ENCODE measurements at places on chromosomes 1 and 21. TPM values are rescaled to one million over a fixed set of nuclear protein-coding genes. Genes with fewer than 3 reads are reported as not detected.

The GLMP gene
- polyA plus RNA-seq = 38.5 TPM

- DNase-seq = no peak
These were observed 6.4 kb upstream of the TMCO2 start for GRCh38 chr1:40241362-40241761.

GRCh38 chr1:196689001-196689400, 37.2 kb downstream of the CFH start:
- DNase-seq = no peak

DNA sequence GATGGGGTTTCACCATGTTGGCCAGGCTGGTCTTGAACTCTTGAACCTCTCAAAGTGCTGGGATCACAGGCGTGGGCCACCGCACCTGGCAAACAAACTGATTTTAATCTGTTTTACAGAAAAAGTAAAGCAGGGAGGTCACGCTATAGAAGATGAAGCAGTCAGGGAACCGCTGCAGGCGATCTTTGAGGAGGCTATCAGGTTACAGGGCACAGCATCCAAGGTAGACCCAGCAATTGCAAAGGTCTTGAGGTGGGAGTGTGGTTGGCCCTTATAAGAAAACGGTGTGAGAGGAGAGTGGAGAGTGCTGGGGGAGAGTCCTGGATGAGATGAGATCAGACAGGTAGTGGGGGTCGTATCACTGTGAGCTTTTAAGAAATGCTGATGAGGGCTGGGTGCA, 2.6 kb upstream of the TMCO4 start:
- no peak for DNase-seq

DNA sequence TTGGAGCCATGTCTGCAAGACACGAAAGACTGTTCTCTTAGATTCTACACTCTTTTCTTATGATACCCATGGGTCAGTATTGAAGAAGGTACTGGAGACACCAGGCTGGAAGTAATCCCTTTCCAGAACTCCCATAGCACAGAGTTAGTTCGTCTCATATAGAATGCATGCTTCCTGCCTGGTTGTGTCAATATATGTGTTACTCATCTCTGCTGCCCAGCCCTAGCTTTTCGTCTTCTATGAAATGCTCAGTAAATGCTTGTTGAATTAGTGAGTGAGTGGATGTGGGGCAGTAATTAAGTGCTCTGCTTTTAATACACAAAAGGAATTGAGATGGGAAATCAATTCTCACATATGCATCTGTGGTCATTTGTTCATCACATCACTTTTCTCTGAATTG, 32.1 kb downstream of the ADCY10 start:
- DNase-seq = no peak

DNA sequence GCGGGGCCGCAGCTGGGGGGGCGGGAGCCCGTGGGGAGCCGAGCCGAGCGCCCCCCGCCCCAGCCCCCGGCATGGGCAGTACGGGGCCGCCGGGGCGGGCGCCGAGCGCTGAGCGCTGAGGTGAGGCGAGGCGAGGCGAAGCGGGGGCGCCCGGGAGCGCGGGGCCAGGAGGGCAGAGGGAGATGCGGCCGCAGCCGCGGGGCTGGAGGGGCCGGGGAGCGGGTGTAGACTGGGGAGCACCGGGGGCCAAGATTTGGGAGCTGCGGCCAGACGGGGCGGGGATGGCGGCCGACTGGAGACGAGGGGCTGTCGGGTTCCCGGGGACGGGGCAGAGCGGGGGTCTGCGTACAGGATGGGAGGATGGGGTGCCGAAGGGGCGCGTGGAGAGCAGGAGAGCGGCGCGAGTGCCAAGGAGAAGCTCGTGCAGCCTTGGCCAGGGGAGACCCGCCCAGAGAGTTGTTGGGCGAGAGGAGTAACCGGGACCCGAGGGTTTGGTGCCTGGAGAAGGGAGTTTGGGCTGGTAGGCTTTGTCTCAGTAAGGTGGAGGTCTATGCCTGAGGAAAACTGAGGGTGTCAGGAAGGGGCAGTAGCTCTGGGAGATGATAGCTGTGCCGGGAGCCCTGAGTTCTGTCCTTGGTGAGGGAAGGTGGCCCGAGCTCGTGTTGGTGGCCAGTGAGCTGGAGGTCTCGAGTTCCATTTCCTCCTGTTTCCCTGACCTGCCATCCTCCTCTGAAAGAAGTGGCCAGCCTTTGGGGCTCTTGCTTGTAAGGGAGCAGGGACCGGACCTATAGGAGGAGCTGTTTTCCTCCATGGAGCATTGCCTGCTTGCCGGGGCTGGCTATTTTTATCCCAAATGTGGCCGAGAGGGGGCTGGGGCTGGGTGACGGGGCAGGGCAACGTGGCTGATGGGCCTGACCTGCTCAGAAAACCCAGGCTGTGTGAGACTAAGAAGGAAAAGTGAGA, 539 bp downstream of the ATP8B2 start:
- DNase-seq = peak; percentile 39

The RIPK4 gene
- 8.6 TPM for polyA plus RNA-seq

GRCh38 chr1:38041936-38042834, 4.4 kb downstream of the POU3F1 start:
- DNase-seq = no peak

- DNase-seq = peak; percentile 73
These were observed 6.0 kb upstream of the UBL4B start for GRCh38 chr1:110106013-110106941.

GRCh38 chr1:6273380-6273891, 12.5 kb upstream of the GPR153 start:
- no peak for DNase-seq

GRCh38 chr1:193476748-193477147, 290.3 kb upstream of the B3GALT2 start:
- DNase-seq = no peak

DNA sequence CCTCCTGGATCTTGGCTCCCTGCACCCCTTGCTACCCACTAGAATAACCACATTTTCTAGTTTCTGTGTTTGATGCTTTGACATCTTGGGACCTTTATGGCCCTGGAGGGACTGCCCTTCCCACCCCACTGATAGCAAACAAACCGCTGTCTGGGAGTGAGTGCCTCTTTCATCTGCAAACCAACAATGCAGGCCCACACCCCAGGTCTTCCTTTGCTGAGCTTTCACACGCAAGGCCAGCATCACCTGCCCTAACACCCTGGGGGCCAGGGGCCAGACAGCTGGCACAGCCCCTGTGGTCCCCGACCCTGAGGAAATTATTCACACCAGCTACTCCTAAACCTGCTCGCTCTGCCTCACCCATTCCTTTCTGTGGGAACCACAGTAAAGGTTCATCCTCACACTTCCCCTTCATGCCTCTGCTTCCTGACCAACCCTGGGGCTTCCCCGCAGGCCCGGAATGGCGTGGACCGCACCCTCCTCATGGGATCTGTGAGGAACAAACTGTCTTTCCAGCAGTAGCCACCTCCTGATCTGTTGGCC, 15.4 kb downstream of the SLC2A7 start:
- DNase-seq = no peak

- no peak for DNase-seq
These were observed 103.7 kb upstream of the NFIA start for GRCh38 chr1:60978421-60979357.

- no peak for DNase-seq
These were observed 706.7 kb upstream of the ADAMTS5 start for GRCh38 chr21:27673581-27673980.

DNA sequence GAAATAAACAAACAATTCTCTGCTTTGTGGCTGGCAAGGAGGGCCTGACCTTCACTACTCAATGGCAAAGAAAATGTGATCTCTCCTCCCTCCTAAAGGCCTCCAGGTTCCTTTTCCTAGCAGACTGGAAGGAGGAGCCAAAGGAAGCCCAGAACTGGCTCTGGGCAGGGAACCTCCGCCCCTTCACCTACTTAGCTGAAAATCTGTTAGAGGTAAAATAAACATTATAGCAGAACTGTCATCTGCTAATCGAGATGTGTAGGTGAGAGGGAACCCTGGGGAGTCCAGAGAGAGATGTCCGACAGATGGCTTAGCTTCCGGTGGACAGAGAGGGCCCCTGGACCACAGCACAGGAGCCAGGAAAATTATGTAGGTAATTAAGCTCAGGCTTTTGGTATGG, 75.2 kb upstream of the KCNA3 start:
- DNase-seq = no peak

GRCh38 chr1:90402893-90403849, 313.9 kb downstream of the BARHL2 start:
- DNase-seq = no peak

DNA sequence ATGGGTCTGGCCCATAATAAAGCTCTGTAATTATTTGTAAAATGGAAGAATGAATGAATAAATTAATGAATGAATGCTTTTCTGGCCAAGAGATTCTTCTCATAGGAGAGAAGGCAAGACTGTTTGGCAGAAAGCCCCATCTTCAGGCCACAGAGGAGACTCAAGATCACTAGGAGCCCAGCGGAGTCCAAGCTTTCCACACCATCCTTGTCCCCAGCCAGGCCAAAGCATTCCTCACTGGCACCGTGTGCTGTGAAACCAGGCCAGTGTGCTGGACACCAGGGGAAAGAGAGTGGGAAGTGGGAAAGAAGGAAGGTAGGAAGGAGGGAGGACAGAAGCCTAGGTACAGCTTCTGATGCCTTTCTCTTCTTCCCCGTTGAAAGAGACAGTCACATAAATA, 86.4 kb downstream of the PLXNA2 start:
- DNase-seq = no peak

- DNase-seq = no peak
These were observed 40.4 kb downstream of the FRRS1 start for GRCh38 chr1:99725996-99726395.

DNA sequence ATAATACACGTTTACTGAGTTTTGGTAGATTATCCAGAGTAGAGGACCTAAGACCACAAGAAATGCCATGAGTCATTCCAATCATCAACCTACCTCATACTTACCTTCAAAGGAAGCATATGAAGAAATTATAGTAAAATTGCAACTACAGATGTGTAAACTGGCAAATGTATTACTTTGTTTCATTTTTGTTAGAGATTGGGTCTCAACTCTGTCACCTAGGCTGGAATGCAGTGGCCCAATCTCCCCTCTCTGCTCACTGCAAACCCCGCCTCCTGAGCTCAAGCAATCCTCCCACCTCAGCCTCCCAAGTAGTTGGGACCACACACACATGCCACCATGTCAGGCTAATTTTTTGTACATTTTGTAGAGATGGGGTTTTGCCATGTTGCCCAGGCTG, 5.2 kb downstream of the TMCO1 start:
- no peak for DNase-seq

The FOXO6 gene
- 2.1 TPM for polyA plus RNA-seq

The CHAF1B gene
- 7.4 TPM for polyA plus RNA-seq

The HPCAL4 gene
- 0.13 TPM for polyA plus RNA-seq

GRCh38 chr1:67687198-67687545, 2.2 kb downstream of the GADD45A start:
- DNase-seq = no peak

DNA sequence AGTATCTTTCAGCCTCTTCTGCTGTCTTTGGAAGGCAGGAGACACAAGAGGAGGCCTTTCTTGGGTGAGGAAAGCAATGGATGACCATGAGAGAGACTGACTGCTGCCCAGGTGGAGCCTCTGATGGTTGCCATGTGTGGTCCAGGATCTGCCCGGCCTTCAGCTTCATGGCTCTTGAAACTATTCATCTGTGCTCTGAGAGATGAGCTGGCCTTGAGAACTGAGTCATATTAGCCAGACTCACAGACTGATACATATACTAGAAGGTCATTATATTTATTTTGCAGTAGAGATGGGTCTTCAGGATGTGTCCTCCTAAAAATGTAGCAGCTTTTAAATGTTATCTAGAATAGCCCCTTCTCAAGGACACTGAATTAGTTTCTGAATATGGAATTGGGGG, 33.7 kb downstream of the PTGFRN start:
- DNase-seq = no peak

GRCh38 chr21:41349619-41350390, 12.0 kb upstream of the MX2 start:
- no peak for DNase-seq

The FCRLB gene
- polyA plus RNA-seq = 0.50 TPM

DNA sequence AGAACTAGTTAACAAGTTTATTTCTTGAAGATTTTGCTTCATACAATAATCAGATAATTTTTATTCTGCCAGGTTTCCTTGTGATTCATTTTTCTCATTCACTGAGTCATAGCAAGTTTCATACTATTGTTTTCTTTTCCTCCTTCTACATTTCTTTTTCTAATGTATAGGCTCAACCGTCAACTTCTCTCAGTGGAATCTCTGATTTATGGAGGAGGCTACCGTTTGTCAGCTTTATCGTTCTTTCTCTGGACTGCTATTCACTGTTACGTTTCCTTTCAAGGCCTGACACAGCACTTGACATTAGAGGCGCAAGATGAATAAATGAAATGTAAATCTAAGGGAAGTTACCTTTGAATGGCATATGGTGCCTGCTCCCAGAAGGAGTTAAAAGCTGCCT, 284.3 kb upstream of the NR5A2 start:
- no peak for DNase-seq

DNA sequence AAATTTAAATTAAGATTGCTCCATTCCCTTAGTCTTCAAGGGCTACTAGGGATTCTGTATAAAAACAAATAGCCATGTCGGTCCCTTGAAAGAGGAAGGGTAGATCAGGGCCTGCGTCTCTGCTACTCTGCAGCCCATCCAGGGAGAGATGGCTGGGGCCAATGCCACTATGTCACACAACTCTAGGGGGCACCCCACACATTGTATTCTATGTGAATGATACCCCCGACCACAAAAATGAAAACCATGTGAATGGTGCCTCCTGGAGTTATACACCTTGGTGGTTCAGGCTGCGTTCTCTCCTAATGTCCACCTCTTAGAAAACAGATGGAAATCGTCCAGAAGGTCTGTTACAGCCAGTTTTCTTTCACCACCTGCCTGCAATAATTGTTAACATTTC, 18.0 kb downstream of the PIK3C2B start:
- no peak for DNase-seq

DNA sequence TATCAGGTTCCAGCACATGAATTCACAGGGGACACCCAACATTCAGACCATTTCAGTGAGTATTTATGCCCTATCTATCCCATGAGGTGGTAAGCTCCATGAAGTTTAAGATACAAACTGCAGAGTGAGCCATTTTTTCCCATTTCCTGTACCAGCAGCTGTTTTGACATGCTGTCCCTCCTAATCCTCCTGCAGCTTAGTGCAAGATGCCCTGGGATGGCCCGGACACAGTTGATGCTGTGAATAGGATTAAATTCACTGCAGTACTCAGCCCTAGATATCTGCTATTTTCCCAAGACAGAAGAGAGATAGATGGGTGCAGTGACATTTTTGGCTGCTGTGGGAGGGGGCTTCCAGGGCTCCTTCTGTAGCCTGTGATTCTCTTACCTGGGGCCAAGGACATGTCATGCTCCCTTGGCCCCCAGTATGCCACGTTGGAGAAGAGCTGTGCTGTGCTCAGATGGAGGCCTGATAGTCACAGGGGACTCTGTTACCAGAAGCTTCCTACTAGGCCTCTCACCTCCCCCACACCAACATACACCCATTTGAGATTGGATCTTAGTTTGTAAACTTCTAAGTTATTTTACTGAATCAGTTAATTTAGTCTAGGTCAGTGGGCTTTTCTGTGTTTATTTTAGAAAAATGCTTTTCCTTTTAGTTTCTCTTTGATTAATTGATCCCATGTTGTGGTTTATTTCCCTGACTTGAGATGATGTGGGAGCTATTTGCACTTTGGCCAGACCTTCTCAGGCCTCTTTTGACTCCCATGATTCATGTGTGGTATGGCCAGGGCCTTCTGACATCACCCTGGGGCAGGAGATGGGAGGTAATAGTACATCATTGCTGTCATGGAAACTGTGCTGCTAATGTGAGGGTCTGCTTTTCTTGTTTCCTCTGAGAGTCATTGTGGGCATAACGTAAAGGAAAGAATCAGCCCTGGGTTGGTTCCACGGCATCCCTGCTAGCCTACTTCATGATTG, 92.6 kb downstream of the ST3GAL3 start:
- DNase-seq = no peak

The MRPL55 gene
- polyA plus RNA-seq = 35.4 TPM

- no peak for DNase-seq
These were observed 99.2 kb downstream of the C1orf21 start for GRCh38 chr1:184485751-184486723.

- DNase-seq = no peak
These were observed 141.7 kb downstream of the TBX15 start for GRCh38 chr1:118846443-118846842.

All from left lung (tissue), 14 donors.